Activated gamma-delta T cell treated with Interleukin-2 at 50 U/mL for 16 hours (primary cell): ENCODE measurements at places on chromosomes 3 and 15.
A peak's percentile ranks its signal among the peaks of the same experiment; 100 is the strongest.

GRCh38 chr3:88758676-88759075 is 348.7 kb upstream of the EPHA3 start:
- DNase-seq, result no peak

DNA sequence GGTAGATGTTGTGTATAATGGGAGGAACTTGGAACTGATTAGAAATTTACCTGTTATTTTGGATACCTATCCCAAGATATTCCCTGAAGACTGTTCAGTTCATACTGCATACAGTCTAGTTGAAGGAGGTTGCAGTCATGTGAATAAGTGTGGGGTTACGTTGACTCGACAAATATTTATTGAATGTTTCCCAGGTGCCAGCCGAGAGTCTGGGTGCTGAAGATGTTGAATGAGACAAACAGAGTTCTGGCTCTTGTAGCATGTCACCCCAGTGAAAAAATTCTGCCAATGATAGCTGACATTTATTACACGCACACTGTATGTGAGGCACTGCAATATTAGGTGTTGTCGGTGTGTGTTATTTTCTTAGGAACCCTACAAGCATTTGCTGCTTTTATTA is 176.0 kb downstream of the KCNMB2 start:
- DNase-seq, result no peak

DNA sequence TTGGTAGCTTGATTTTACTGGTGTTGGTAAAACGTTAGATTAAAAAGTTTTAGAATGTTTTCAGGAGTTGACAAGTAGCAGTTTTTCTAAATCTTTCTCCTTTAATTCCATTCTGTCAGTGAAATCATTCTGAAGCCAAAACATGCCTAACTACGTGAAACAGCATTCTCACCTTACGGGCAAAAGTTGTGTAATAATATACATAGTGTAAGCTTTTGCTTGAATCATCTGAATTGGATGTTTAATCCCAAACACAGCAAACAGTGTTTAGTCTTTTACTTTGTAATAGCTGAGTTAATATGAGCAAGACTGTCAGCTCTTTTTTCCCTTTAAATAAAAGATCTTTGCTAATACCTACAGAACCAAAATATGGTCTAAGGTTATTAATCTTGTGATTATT is 100.6 kb downstream of the CYP19A1 start:
- DNase-seq, result no peak

- no peak for DNase-seq
These were observed 140.7 kb upstream of the TMC3 start for GRCh38 chr15:81514725-81515124.

GRCh38 chr15:65824941-65825544 is 33.0 kb upstream of the DENND4A start:
- no peak for DNase-seq

DNA sequence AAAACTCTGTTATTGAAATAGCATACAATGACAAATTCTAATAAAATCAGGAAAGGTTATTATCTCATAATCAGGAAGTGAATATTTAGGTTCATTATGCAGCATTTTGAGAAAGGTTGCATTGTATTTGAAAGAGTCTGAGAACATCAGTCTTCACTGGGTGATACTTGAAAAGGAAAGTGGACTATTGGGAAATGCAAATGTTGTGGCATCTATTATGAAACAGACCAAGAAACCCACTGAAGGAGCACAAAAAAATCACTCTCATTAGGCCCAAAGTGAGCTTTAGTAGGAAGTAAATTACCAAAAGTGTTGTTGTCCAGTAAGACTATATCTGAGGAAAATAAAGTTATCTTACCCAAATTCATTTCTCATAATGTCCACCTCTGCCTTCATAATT is 90.8 kb downstream of the ZPLD1 start:
- DNase-seq, result no peak

- DNase-seq, result no peak
These were observed 22.2 kb upstream of the DYNC1LI1 start for GRCh38 chr3:32592696-32593353.

- peak; percentile 5 for DNase-seq
These were observed 541 bp downstream of the RPS27L start for GRCh38 chr15:63156755-63157117.

DNA sequence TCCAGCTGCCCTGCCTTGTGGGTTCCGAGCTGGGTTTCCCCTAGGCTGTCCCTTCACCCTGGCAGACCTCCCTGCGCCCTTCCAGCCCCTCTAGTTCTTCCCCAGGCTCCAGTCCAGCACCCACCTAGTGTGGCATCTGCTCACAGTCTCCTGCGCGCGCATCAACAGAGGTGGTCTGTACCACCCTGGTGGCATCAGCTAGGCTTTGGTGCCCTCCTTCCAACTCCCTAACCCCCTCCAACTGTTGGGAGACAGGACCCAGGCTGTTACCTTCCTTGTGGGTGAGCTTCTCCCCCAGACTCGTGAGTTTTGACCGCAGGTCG is 8.0 kb downstream of the CALML4 start:
- DNase-seq, result no peak

DNA sequence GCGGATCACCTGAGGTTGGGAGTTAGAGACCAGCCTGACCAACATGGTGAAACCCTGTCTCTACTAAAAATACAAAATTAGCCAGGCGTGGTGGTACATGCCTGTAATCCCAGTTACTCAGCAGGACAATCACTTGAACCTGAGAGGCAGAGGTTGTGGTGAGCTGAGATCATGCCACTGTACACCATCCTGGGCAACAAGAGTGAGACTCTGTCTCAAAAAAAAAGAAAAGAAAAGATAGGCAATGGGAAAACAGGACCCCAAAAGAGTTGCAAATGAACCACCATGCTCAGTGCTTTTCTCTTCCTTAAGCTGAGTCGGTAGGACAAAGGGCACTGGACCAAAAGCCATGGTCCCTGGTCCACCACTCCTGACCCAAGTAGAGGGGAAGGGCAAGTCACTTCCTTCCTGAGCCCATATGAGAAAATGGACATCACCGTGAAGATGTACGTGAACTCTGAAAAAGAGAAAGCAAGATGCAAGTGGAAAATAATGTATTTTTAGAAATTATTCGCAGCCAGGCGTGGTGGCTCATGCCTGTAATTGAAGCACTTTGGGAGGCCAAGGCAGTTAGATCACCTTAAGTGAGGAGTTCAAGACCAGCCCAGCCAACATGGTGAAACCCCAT is 2.6 kb downstream of the ITGB5 start:
- DNase-seq, result no peak

DNA sequence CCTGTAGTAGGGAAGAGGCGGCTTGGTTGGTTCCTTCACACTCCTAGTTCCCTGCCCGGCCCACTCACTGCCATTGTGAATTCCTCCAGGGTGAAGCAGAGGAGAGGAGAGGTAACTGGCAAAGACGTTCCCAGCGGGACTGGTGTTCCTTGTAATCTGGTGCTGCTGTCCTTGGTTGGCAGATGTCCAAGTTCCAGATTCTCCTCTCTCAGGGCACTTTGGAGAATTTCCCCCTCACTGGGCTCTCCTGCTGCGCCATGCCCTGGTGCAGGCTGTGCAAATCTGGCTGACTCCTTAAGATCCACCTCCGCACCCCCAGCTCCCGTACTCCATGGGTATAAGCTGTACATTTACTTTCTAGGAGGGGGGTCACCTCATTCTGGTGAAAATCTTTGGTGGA is 37.3 kb downstream of the THSD4 start:
- DNase-seq, result no peak

GRCh38 chr3:107523289-107523538 is 452 bp downstream of the BBX start:
- no peak for DNase-seq

DNA sequence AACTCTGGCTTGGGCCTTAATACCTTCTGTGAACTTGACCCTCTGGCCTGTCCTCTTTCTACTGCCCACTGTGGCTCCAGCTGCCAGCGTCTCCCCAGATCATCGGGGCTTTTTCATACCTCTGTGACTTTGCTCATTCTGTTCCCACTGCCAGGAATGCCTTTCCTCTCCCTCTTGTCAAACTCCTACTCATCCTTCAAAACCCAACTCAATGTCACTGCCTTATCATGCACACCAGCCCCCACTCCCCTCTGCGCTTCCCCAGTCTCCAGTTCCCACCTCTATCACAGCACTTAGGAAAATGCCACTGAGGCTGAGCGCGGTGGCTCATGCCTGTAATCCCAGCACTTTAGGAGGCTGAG is 4.9 kb downstream of the ANPEP start:
- no peak for DNase-seq

DNA sequence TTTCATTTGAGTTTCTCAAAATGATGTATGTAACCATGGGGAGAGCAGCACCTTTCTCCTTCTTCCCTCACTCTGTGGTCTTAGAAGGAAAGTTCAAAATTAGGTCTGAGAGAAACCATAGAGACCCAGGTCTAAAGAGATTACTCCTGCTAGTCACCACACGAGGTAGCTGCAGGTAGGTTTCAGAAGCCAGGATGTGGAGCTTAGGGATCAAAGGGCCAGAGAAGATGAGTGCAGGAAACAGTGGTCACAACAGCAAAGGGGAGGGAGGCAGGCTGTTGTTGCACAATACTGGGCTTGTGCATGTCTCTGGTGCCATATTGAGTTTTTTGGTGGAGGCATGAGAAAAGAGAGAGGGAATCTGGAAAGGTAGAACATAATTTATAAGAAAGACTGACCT is 583.6 kb downstream of the AGBL1 start:
- no peak for DNase-seq

- no peak for DNase-seq
These were observed 31.6 kb downstream of the CBLB start for GRCh38 chr3:105837143-105837740.

- no peak for DNase-seq
These were observed 12.4 kb upstream of the CHRM5 start for GRCh38 chr15:33955945-33956344.

GRCh38 chr3:85589145-85589544 is 630.4 kb downstream of the CADM2 start:
- DNase-seq, result no peak

- no peak for DNase-seq
These were observed 394.5 kb downstream of the MECOM start for GRCh38 chr3:169269005-169269404.

GRCh38 chr3:105345156-105345555 is 21.6 kb upstream of the ALCAM start:
- DNase-seq, result no peak

DNA sequence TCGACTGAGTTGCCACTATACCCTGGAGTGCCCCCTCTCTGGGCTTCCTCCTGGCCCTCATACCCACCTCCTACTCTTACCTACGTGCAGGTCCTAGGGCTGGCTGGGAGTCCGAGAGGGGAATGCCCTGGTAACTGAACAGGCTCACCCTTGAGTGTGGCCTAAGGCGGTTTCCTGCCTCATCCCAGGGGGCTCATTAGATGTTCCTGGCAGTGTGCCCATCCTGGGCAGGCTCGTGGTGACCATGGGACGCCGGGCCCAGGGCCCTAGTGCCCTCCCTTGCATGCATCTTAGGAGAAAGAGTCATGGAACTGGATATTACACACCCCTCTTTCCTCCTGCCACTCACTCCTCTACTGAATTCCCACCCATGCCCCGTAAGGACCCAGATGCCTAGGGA is 2.8 kb downstream of the SEMA4B start:
- no peak for DNase-seq

- DNase-seq, result no peak
These were observed 35.1 kb downstream of the GASK1A start for GRCh38 chr3:43014241-43014640.

DNA sequence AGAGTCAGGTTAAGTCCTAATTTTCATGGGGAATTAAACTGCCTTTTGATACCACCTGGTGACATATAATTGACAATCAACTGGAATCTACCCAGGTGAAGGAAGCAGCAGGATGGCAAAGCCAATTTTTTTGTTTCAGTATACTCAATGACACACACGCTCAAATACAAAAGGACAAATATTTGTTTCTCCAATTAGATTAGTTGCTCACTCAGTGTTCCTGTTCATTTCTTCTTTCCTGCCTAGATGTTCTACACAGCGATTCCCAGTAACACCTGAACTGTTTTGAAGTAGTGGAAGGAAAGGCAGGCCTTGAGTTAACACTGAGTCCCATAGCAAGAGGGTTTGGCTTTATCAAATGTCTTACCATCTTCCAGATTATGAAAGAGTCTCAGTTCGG is 157.5 kb downstream of the PDZRN3 start:
- DNase-seq, result no peak

- DNase-seq, result no peak
These were observed 60.9 kb downstream of the NPTN start for GRCh38 chr15:73572296-73572695.

GRCh38 chr15:91975241-91975978 is 121.9 kb downstream of the SLCO3A1 start:
- DNase-seq, result no peak

DNA sequence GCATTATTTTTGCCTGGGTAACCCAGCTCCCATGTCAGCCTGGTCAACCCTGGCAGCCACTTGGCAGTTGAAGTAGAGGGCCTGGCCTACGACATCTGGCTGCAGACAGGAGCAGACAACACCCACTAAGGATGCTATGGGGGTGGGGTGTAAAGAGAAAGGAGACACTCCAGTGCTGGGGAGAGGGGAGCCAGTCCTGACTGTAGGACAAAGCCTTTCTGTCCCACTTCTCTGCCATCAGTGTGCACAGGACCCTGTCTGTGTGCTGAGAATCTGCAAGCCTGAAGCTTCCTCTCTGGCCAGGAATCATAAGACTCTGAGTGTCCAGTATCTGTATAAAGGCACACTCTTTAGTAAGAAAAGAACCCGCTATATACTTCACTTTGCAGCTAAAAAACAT is 96.3 kb upstream of the CHRM5 start:
- no peak for DNase-seq

GRCh38 chr3:169602482-169602881 is 61.0 kb downstream of the MECOM start:
- DNase-seq, result no peak

GRCh38 chr3:24270744-24271143 is 223.9 kb downstream of the THRB start:
- DNase-seq, result no peak

DNA sequence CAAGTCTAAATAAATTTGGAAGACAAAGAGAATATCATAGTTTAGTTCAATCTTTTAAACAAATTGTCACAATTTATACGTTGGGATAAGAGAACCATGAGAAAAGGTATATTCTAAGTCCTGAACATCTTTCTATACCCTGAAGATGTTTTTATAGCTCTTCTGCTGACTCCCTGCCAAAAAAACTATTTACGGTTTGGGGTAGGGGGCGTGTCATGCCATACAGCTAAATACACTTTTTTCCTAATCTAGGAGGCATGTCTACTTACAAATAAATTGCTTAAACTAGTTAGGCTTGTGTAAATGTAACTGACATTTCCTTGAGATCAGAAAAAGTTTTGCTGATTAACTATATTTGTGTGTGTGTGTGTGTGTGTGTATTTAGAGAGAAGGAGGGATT is 163.3 kb downstream of the PGPEP1L start:
- DNase-seq, result no peak
